Naive thymus-derived CD8-positive, alpha-beta T cell (primary cell): ENCODE measurements at places on chromosomes 4 and X.

GRCh38 chrX:18886005-18886343 lies 97.9 kb downstream of the PHKA2 start:
- peak; percentile 34 for DNase-seq

- no peak for DNase-seq
Measured at GRCh38 chr4:53484911-53485657, 106.2 kb downstream of the LNX1 start.

- DNase-seq: no peak
Measured at GRCh38 chr4:83489711-83490326, 4.9 kb upstream of the ABRAXAS1 start.

DNA sequence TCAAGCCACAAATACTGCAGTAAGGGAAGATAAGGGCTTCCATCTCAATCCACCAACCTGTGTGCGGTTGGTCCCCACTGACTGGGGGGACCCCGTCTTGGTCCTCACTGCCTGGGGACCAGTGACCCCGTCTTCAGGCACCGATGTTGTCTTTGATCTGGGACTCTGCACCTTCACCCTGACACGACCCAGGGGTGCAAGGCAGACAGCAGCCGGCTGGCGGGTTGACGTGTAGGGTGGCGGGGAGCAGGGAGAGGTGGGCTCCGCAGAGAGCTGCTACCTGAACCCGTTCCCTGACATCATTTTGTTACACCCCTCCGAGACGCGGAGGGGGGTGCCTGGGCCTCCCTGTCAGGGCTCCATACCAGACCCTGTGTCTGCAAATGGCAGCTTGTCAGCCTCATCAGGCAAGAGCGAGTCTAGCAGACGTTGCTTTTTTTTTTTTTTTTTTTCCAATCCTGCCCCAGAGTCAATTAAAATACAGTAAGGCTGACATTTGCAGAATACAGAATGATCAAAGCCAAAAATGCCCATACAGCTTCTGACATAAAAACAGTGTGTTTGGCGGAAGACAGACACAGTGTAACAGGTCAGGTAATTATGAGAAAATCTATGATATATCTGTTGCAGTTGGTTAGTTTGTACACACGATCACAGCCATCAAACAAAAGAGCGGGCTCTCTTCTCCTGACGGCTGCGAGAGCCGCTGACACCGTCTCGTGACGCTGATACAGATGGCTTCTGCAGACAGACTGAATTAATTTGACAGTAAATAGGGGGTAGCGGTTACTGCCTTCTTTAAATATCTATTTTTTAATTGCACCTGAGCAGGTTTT lies 118.6 kb downstream of the CRLF2 start:
- no peak for DNase-seq

DNA sequence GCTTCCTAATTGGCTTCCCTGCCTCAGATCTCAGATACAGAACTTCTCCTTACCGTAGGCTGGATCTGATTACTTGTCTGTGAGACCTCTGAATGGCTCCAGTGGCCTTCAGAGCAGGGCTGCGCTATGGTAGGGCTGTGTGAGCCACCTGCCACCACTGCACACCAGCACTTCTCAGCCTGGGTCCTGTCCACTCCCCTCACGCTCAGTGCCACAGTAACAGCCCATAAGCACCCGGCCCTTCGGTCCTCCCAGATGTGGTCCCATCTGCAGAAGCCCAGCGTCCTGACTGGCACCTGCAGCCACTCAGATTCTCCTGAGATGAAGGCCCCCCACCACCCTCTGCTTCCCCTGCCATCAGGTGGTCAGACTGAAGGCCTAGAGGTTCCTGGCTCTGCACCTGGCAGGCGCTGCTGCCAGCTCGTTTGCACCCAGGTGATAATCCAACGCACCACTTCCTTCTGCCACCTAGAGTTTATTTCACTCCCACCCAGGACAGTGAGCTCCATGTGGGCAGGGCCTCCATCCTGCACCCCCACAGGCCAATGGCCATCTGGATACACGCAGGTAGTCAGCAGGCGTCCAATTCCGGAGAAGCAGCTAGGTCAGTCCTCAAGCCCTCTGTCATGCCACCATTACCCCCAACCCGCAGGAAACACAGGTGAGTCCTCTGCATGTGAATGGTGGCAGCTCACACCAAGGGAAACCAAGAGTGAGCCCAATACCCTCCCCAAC lies 5.4 kb downstream of the WDR1 start:
- no peak for DNase-seq

GRCh38 chr4:6372649-6373525 lies 99.5 kb downstream of the PPP2R2C start:
- DNase-seq: no peak

DNA sequence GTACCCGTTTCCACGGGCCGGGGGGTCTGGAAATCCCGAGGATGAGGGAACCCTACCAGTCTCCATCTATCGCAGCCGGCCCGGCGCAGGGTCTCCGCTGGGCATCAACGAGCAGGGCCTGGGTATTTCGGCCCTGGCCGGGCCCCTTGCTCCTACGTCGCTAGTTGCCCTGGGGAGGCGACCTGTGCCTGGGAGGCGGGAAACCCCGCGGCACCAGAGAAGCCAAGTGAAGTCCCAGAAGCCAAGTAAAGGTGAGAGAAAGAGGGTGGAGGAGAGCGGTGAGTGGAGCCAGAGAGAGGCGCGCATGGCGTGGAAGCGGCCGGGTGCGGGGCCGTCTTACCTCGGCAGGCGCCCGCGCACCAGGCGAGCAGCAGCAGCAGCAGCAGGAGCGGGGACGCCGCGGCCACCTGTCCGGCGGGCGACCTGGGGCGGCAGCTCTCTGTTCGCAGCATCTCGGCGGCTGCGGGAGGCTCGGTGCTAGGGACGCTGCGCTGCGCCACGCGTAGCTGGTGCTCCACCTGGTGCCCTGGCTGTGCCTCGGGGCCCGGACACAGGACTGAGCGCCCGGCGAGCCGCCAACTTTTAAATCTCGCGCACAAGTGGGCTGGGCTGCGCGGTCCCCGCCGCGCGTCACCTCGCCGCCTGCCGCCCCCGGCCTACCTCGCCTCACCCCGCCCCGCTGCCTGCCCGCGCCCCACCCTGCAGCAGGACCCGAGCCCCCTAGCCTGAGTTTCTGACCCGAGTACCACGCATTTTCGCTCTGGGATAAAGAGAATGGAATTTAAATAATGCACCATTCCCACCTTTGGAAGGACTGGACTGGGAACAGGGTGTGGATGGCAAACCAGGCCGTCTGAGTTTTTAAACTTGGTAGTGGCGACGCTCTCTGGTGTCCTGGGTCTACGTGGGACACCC lies at the start of gene NMU:
Gene NMU (minus strand): TSS at position 558 of the 915 bp plus-strand sequence. CDS start 106 bp downstream, at position 452.
- DNase-seq: peak; percentile 1

DNA sequence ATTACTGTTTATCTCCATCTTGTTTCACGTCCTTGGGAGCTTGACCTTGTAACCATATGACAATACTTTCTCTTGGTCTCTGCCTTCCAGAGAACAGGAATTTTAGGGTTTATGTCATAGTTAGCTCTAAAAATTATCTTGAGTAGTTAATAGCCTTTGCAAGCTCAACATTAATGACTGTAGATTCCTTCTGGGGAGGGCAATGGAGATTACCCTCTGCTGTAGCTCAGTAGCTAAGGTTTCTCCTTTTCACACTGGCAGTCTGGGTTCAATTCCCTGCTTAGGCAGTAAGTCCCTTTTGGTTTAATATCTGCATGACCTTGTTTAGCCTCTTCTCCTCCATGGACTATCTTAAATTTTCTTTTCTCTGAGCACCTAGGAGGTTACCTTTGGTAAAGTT lies 181.7 kb upstream of the GPR101 start:
- no peak for DNase-seq

- no peak for DNase-seq
Measured at GRCh38 chr4:3440011-3440410, 1.8 kb upstream of the HGFAC start.

GRCh38 chr4:159435561-159436023 lies 332.7 kb downstream of the RAPGEF2 start:
- no peak for DNase-seq

DNA sequence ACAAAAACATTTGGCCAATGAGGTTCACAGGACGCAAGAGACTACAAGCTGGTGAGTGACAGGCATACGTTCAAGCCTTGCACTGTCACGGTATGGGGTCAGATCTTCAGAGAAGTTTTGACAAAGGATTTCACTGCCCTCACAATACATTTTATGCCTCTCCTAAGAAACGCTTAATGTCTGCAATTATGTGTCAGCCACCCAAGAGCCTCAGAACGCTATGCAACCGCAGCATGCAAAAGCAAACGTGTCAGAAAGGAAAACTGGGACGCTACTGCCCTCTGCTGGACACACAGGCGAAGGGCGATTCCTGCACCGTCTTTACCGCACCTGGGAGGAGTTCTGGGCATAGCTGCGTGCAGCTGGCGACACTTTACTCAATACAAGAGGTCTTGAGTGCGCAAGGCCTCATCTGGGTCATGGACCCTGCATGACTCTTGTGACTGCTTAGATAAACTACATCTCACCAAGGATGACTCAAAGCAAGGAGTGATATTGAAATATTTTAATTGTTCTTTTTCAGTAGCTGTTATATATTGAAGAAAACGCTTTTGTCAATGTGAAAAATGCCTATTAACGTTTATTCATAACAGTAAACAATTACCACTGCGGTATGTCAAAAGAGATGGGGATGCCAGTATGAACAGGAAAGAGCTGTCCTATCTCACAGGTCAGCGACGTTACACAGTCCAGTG lies 147.6 kb upstream of the FRG1 start:
- DNase-seq: peak; percentile 34

DNA sequence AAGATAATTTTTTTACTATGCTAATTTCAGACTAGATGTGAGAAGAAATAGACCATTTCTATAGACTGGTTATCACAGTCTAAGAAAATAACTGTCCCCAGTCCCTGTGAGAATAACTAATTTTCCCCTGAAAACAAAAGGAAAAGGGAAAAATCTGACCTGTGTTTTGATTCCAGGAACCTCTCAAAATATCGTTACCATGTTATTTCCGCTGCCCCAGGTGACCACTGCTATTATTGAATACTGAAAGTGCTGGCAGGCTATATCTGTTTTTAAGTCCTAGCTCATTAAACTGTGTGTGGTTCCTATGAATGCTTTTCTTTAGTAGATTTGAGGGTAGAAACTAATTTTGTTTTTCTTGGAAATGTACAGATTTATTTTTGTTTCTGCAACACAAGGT lies 83.6 kb downstream of the GAB1 start:
- no peak for DNase-seq

GRCh38 chrX:351736-352135 lies 33.1 kb upstream of the GTPBP6 start:
- no peak for DNase-seq

DNA sequence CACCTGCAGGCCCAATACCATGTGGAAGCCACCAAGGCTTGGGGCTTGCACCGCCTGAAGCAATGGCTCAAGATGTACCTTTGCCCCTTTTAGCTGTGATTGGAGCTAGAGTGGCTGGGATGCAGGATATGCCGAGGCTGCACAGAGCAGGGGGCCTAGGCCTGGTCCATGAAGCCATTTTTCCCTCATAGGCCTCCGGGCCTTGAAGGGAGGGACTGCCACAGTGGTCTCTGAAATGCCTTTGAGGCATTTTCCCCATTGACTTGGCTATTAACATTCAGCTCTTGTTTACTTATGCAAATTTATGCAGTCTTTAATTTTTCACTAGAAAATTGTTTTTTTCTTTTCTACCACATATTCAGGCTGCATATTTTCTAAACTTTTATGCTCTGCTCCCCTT lies 203.2 kb upstream of the HHIP start:
- DNase-seq: no peak

DNA sequence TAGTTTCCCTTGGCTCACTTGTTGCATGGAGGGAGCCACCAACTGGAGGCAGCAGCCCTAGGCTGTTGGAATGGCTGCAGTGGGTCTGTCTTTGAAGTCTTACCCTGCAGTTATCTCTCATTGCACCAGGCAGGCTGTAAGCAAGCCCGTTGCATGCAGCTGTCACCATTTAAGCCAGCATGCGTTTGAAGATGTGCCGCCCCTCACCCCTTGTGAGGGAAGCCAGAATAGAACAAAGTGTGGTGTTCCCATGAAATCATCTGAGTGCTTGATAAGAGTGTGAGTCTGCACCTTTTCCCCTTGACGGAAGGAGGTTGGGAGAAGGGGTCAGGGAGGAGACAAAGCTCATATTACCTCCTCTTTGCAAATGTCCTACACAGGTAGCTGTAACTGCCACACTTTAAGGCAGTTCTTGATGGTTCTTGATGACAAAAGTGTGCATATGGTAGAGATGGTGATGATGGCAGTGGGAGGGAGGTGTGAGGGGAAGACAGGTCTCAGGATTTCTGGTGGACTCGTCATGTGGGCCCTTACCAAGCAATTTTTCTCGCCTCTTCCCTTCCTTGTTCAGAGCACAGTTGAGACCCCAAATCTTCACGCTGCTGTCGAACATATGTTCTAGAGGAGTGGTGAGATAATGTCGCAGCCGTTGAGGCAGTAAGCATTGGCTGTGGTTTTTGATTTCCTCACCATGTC lies 191.4 kb upstream of the LEF1 start:
- no peak for DNase-seq

DNA sequence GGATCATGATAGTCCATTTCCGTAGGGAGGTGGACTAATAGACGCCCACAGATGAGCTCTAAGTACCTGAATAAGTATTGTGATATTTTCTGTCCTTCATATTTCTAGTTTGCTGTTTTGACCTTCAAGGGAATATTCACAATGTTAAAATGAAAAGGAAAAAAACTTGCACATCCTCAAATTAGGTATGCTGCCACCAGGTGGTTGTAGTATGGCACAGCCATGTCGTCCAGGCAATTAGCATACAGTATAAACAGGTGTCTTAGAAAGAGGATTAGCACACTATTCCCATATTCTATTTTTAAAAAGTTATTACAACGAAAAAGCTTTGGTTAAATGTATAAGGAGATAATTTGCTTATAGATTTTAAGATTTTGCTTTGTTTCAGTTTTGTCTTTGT lies 802.0 kb downstream of the RPA4 start:
- DNase-seq: no peak

- DNase-seq: peak; percentile 56
Measured at GRCh38 chrX:21658152-21658737, at the start of gene KLHL34. Gene KLHL34 (minus strand): TSS chrX:21658330. CDS start chrX:21657788, 542 bp downstream.

DNA sequence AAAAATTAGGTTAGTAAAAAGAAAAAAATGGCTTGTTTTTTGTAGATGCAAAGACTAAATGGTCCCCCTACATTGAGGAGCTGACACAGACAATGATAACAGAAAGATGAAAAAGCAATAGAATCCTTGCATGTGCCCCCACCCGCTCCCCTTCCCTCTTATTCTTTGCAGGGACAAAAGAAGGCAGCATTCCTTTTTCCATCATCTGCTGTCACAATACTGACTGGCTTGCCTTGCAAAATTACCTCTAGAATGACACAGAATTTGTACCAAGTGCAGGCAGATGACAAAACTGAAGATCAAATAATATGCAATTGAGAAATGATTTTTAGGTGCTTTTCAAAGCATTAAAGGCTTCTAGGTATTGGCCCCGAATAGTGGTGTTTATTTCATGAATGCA lies 153.1 kb upstream of the AGA start:
- DNase-seq: no peak

DNA sequence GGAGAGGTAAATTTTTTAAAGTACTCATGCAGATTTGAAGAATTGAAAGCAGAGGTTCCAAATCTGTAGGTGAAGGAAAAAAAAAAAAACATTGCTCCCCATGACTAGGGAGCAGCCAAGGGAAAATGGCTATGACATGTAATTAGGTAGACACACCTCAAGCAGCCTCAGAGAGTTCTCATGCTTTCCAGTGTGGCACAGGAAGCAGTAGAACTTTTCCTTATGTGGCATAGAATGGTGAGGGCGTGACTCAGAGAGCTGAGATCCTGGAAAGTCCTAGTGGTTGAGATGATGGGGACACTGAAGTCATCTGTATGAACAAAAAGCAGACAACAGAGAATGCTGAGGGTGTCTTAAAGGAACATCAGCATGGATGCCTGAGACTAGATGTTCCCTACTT lies 148.6 kb upstream of the NWD2 start:
- DNase-seq: no peak
